ENCODE measurements at places on chromosomes 3 and 15. TPM values are rescaled to one million over a fixed set of nuclear protein-coding genes. Genes with fewer than 3 reads are reported as not detected.

The MYL3 gene
- total RNA-seq, result 10.8 TPM

The SOX2 gene
- 6.9 TPM for total RNA-seq

The TJP1 gene
- total RNA-seq, result 92.7 TPM

The KLHL6 gene
- total RNA-seq, result 2.0 TPM

The GJD2 gene
- total RNA-seq, result not detected

The NMB gene
- total RNA-seq, result 8.9 TPM

The TMCO5A gene
- total RNA-seq, result not detected

The RLBP1 gene
- total RNA-seq, result 0.27 TPM

The GOLGA6L7 gene
- not detected for total RNA-seq

The VPS8 gene
- total RNA-seq, result 34.6 TPM

The THAP10 gene
- 3.6 TPM for total RNA-seq

The PARP3 gene
- total RNA-seq, result 26.8 TPM

The CYP1A2 gene
- total RNA-seq, result not detected

The FBXL22 gene
- total RNA-seq, result 150 TPM

The CYP8B1 gene
- not detected for total RNA-seq

The AMT gene
- total RNA-seq, result 16.1 TPM

The HRG gene
- total RNA-seq, result not detected
